Activated CD4-positive, alpha-beta T cell treated with anti-CD3 and anti-CD28 coated beads, Interleukin-2, amount 50 U/mL, for 1 hour (primary cell): ENCODE measurements at places on chromosomes 5 and 9.

GRCh38 chr9:130207241-130207992, 35.2 kb downstream of the NCS1 start:
- no peak for DNase-seq

- no peak for DNase-seq
Measured at GRCh38 chr5:1172670-1173404, 28.6 kb upstream of the SLC6A19 start.

DNA sequence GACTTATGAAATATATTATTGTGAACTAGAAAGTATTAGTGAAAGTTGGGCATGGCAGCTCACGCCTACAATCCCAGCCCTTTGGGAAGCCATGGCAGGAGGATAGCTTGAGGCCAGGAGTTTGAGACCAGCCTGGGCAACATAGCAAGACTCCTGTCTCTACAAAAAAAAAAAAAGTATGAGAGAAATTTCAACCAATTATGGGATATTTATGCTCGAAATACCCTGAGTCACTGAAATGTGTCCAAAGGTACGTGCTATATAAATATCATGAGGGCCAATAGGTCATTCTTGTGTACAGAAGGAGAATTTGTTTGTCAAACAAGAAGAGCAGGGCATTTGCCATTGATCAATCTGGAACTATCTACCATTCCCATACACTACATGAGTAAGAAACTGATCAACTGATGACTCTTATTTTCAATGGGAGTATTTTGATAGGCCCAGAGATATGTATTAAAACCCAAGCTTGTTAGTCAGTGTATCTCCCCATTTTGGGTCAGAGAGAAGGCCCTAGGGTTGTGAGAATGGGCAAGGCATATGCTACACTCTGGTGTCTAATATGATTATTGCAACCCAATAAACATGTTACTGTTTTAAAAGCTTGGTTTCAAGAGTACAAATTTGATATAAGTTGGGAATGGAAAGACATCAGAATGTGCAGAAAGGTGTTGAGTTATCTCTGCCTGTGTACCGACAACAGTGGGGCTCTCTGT, 21.7 kb upstream of the HOMER1 start:
- DNase-seq = no peak

DNA sequence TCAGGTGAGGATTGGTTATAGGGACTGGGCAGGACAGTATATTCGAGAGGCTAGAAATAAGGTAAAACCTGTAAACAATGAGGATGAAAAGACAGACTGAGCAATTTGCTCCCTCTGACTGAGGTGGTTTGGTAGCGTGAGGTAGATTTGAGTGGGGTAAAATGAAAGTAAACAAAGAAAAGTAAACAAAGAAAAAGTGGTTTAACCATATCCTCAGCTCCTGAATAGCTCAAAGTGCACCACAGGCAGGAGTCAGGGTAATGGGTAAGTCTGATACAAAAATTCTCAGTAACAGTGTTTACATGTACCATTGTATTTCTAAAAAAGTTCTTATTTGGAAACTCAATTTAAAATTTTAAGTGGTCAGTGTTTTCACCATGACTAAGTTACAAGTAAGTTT, 203.1 kb upstream of the ARRDC3 start:
- DNase-seq = no peak

- DNase-seq = no peak
Measured at GRCh38 chr5:87390075-87390474, 22.7 kb downstream of the CCNH start.

DNA sequence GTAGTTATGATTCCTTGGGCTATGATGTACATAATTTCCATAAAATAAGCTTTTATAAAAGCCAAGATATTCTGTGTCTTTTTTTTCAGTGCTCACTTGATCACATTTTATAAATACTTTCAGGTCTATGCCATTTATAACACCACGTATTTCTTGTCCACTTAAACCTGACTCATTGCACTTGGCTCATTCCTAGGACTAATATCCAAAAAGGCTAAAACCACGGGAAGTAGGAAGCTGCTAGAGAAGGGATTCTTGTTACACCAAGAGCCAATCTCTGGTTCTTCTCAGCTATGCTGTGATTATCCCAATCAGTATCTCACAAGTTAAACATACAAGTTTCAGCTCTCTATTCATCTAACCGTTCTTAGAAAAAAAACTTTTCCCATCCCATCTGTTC, 80.4 kb upstream of the CDH6 start:
- DNase-seq = no peak

DNA sequence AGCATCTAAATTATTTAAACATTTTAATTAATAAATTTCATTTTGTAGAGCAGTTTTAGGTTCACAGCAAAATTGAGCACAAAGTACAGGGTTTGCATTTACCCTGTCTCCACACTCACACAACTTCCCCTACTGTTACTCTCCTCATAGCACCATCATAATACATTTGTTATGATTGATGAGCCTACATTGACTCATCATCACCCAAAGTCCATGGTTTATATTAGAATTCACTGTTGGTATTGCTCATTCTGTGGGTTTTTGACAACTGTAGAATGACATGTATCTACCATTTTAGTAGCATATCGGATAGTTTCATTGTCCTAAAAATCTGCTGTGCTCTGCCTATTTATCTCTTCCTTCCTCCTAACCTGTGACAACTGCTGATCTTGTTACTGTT, 411.1 kb upstream of the MPDZ start:
- DNase-seq = no peak
